Large intestine (tissue), 12 donors: ENCODE measurements at places on chromosomes 13 and 19.

GRCh38 chr19:44142059-44142433 is 692 bp downstream of the ZNF234 start:
- DNase-seq = no peak

GRCh38 chr19:5958074-5958850 is 19.7 kb downstream of the RANBP3 start:
- DNase-seq = no peak

DNA sequence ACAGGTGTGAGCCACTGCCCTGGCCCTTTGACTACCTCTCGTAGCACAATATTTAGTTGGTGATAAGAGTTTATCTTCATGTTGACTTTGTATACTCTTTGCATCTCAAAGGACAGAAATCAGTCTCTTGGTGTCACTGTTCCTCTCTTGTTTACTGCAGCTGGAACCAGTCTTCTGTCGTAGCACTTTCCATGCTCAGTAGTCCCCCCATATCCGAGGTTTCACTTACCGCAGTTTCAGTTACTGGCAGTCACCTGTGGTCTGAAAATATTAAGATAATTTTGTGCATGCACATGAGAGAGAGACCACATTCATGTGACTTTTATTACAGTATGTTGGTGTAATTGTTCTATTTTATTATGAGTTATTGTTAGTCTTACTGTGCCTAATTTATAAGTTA is 49.1 kb downstream of the WASF3 start:
- no peak for DNase-seq

- DNase-seq = no peak
Measured at GRCh38 chr13:70087247-70087646, 20.4 kb upstream of the ATXN8OS start.

GRCh38 chr13:66508153-66508909 is 721.8 kb downstream of the PCDH9 start:
- DNase-seq = no peak

GRCh38 chr13:104372095-104372655 is 1306.0 kb upstream of the SLC10A2 start:
- no peak for DNase-seq

DNA sequence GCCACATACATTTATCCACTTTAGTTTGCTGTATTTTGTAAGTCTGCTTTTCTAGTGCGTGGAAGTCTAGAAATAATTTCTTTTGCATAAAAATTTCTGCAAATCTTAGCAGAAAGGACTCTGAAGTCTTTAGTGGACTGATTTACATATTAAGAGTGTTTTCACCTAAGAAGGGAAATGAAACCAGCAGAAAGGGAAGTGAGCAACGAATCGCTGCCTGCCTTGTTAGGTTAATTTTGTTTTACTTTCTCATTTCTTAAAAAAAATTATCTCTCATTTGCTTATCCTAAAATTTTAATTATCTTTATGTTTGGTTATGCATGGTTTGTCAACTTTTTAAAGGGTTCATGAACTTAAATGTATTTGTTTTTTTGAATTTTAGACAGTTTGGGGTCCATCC is 767 bp upstream of the GPR18 start:
- DNase-seq = no peak

GRCh38 chr19:54731191-54731590 is 6.9 kb downstream of the KIR3DL3 start:
- DNase-seq = no peak

- DNase-seq = no peak
Measured at GRCh38 chr19:45249261-45250033, 1.6 kb upstream of the MARK4 start.

DNA sequence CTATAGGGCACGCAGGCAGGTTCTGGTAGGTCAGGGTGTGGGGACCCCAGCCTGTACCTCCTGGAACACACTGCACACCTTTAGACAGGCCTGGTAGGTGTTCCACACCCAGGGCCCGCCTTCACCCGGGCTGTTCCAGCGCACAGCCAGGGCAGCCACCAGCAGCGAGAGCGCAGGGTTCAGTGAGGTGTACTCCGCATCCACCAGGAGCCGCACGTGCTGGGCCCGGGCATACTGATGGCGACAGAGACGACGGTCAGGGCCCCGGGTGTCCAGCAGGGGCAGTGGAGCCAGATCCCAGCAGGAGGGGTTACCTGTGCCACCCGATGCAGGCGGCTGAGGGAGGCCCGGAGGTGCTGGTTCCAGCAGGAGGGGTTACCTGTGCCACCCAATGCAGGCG is 6.0 kb downstream of the PRODH2 start:
- no peak for DNase-seq

GRCh38 chr19:35247526-35248309 is 1.1 kb upstream of the LSR start:
- DNase-seq = peak; percentile 97

DNA sequence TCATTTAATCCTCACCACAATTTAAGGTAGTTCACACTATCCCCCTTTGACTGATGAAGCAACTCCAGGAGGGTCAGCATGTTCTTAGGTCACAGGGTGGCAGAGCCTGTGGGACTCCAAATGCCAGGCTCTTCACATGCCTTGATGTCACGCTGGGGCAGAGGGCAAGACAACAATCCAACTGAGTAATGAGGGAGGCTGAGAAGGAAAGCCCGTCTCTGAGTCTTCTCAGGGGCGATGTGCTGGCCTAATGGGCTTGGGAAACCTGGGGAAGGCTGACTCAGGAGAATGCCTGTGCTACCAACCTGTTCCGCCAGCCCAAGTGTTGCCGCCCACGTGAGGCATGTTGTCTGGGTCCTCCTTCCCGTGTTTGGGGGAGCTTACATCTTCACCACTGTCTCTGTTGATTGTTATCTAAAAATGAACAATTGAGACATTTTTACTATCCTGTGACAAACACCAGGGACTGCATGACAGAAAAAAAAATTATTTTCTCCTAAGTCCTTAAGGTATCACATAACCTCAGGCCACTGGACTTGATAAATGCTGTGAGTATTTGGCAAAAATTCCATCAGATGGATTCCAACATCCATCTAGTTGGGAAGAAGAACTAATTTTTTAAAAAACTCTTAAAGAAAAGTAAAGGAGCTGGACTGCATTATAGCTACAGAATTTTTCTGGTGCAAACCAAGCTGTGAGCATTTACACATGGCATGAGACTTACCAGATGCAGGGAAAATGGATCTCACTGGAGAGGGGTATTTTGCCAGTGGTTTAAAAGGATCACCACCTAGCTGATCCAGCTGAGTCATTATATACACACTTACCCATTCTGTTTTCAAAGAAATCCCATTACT is 157.5 kb downstream of the RGCC start:
- DNase-seq = no peak

DNA sequence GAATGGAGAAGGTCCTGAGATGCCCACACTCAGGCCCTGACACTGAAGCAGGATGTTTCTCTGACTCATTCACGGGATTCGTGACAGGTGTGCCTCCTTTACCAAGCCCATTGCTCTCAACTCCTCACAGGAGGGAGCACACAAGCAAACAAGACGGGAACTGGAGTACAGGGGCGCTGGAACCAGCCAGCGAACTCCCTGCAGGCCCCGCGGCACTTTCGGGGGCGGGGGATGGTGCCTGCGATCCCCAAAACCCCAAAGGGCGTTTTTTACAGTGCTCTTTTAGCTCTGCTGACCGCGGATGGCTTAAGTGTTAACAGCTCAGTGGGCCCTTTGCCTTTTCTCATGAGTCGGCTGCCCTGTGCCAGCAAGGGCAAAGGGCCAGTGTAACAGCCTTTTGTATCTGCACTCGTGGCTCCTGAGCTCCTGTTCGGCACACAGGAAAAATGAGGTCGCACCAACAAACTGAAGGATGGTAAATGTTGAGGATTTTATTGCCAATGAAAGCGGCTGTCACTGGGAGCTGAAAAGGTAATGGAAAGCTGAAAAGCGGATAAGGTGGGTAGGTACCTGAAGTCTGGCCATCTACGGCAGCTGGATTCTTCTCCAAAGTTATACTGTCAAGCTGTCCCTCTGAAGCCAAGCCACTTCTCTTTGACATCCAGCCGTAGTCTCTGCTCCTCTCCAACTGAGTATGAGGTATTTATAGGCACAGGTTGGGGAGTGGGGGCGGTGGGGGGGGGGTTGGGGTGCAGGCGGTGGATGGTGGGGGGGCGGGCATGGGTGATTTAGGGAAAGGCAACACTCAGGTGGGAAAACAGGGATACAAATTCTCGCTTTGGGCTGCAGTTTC is 65.0 kb upstream of the TRPC4 start:
- DNase-seq = peak; percentile 18

DNA sequence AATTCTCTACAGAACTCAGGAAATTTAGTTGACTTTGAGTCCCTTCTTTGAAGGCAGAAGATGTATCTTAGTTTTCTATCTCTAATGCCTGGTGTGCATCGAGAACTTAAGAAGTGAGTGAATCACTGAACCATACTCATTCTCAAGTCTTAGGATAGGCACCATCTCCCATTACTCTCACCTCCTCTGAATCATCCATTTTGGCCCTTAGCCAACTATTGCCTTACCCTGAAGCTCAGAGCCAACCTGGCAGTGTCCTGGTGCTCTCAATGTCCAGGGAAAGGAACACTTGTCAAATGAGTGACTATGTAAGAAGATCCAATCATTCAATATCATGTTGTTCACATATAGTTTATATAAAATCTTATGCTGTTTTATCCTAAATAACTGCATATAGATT is 146.6 kb downstream of the RGCC start:
- DNase-seq = no peak

DNA sequence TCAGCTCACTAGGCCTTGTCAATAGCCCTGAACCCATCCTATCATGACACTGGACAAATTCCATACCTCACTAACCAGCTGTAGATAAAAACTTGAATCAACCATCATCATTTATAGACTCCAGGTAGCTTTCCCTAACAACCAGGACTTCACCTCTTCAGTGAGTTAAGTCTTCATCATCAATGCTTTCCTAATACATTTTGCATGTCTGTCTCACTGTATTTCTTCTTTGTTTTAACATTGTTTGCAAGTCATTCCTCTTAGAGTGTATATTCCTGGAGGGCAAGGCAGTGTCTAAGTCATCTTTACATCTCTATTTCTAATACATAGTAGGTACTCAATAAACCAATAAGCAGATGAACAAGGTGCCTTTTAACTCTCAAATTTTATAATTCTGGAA is 123.4 kb upstream of the RFC3 start:
- DNase-seq = no peak

- DNase-seq = no peak
Measured at GRCh38 chr19:55099557-55100506, 17.6 kb downstream of the PPP1R12C start.

- DNase-seq = peak; percentile 87
Measured at GRCh38 chr13:97567510-97568243, 133.7 kb downstream of the RAP2A start.

DNA sequence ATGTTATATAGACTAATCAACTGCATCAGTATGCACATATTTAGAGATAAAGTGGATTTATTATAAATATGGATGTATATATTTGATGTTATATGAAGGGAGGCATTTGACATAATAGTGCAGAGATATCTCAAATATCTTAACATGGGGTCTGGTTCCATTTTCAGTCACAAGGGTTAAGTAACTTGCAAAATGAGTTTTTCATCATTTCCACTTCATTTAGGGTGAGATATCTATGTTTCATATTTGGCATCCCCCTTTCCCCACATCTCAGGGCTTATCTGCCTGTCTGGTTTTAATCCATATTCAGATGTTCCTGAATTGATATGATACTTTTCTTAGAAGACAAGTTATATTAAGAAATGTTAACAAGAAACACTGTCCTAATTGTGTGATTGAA is 2141.2 kb downstream of the PCDH9 start:
- no peak for DNase-seq

DNA sequence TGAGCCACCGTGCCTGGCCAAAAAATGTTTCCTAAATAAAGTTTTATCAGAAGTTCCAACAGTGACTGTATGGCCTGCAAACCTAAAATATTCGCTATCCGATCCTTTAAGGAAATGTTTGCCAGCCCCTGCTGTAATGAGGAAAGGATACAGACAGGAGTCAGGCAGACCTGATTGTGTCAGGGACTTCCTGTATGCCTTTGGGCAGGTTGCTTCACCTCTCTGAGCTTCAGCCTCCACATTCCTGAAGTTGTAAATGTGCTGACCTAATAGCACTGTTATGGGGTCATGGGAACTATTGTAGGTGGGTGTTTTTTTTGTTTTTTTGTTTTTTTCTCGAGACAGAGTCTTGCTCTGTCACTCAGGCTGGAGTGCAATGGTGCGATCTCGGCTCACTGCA is 6.2 kb downstream of the ABHD8 start:
- no peak for DNase-seq

GRCh38 chr13:89150362-89150761 is 1479.2 kb downstream of the SLITRK5 start:
- DNase-seq = no peak

DNA sequence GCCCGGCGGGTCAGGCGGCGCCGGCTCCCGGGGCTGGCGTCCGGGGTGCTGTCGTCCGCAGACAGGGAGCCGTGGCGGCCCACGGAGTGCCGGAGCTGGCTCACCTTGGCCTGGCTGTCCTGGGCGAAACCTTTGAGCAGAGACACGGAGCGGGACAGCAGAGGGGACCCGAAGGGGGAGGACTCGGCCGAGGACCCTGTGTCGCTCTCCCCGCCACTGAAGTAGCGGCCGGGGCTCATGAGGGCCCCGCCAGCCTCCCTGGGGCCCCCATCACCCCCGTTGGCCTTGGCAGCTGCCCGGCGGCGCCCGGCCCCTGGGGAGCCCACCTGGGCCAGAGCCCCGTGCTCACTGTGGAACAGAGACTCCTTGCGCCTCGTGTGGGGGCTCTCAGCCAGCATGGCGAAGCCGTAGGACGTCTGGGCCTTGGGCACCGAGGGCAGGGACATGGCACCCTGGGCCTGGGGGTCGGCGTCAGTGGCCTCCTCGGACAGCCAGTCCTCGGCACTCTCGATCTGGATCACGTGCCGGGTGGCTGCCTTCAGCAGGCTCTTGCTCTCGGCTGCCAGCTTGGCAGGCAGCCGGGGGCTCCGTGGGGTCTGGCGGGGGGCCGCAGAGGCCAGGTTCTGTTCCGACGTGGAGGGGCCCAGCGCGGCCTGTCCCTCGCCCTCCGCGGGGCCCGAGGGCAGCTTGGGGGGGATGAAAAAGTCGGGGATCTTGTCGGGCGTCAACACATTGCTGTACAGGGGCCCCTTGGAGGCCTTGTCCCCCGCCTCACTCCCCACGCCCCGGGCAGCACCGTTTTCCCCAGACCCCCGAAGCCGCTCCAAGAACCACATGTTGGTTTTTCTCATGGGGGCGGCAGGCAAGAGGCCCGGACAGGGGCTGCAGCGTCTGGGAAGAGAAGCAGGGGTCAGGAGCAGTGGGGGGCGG is 1.2 kb downstream of the C2CD4C start:
- no peak for DNase-seq

- peak; percentile 77 for DNase-seq
Measured at GRCh38 chr19:8334458-8335342, 8.4 kb downstream of the KANK3 start.

DNA sequence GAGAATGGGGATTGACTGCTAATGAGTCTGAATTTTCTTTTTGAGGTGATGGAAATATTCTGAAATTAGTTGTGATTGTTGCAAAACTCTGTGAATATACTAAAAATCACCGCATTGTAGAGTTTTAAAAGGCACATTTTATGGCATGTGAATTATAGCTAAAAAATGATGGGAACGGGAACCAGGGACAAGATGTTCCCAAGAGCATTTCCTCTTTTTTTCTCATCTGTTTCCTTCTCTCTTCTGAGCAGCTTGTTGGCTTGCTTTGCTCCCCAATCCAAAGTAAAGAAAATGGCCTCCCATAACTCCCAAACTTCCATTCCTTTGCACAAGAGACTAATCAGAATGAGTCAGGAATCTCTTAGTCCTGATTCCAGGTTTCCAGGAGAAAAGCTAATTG is 459.2 kb downstream of the TSHZ3 start:
- DNase-seq = no peak

GRCh38 chr13:104616990-104617389 is 1550.8 kb upstream of the SLC10A2 start:
- no peak for DNase-seq

- no peak for DNase-seq
Measured at GRCh38 chr13:108903613-108904012, 274.2 kb downstream of the MYO16 start.
